ENCODE measurements at places on chromosomes 3 and 15.

- DNase-seq = peak; percentile 46
Observed at GRCh38 chr3:42535981-42536784, 33.7 kb downstream of the VIPR1 start.

DNA sequence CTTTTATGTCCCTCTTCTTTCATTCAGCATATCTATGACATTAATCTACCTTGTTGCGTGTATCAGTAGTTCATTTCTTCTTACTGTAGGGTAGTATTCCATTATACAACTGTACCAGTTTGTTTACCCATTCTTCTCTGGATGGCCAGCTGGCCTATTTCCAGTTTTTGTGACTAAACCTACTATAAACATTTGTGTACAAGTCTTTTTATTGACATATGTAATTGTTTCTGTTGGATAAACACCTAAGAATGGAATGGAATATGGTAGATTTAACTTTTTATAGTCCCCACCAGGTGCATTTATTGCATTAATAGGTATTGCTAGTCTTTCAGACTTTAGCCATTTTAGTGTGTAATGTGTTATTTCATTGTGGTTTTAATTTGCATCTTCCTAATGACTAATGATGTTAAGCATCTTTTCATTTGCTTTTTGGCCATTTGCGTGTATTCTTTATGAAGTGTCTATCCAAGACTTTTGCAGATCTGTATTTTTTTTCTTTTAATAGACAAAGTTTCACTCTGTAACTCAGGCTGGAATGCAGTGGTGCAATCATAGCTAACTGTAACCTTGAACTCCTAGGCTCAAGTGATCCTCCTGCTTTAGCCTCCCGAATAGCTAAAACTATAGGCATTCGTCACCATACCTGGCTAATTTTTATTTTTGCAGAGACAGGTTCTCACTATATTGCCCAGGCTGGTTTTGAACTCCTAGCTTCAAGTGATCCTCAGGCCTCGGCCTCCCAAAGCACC lies 41.9 kb upstream of the XRN1 start:
- DNase-seq = no peak

DNA sequence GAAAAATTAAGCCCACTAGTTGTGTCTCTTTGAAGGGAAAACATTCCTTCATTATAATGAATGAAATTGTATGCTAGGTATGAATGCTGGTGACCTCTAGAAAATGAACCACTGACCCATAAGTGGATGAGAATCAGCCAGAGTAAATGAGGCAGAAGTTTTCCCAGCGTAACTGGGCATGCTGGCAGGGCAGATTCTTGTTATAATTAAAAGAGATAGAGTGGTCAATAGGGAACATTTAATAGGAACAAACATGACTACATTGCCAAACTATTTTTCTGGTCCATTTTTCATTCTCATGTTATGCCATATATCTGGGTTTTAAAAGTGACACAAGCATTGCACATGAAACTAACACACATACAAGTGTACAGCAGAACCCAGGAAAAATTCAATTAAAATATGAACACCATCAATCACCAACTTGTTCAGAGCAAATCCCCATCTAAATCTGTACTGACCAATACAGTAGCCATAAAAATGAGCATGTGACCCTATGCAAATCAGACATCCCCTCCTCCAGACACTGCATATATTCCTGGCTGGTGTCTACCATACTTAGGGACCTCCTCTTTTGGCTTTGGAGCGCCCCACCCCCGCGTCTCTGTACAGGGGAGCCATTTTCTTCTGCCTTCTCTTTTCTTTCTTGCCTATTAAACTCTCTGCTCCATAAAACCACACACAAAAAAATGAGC lies 4.0 kb downstream of the CLRN1 start:
- DNase-seq = no peak

DNA sequence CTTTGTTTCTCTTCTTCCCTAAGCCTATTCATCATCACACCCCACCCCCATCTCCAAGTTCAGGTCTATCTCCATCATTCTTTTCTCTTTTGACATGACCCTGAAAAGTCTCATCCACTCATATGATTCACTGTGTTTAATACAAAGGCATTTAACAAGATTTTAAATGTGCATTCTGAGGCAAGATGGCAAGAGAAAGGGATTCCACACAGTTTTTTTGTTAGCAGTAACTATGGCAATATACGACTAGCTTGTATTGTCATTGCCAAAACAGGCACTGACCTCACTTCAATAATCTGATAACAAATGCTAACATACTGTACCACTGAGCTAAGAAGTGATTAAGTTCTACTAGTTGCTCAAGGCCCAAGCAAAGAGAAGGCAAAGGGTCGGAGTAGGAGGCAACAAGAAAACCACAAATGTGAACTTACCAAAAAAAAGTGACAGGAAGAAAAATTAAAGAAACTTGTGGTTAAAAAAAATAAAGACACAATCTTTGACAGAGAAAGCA lies 53.2 kb downstream of the FBN1 start:
- DNase-seq = no peak

DNA sequence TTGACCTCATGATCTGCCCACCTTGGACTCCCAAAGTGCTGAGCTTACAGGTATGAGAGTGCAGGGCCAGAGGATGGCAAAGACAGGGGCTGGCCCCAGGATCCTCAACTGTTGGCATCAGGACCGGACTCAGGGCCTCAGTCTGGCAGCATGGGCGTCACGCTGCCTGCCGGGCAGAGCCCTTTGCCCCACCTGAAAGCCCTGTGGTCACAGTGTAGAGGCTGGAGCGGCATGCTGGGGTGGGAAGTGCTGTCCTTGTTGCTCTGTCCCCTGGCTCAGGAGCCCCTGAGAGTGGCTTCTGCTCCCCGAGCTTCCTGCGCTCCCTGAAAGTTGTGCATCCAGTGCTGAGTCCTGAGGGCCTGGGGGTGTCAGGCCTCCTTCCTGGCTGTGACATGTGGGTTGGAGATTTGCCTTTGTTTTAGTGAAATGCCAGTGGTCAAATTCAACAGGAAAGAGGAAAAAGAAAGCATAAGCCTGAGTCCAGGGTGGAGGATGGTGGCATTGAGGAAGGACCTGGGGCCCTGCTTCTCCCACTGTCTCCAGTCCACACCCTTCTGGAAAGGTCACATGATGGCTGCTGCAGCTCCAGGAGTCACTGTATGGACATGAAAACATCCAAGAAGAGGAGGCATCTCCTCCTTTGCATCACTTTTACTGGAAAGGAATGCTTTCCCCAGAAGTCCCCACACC lies 147.2 kb downstream of the OR4M2 start:
- peak; percentile 13 for DNase-seq

GRCh38 chr3:185151101-185151963 lies 1.5 kb downstream of the C3orf70 start:
- no peak for DNase-seq
